ENCODE measurements at places on chromosomes 1 and 21.

- DNase-seq = no peak
Observed at GRCh38 chr1:182083851-182084486, 22.5 kb upstream of the ZNF648 start.

DNA sequence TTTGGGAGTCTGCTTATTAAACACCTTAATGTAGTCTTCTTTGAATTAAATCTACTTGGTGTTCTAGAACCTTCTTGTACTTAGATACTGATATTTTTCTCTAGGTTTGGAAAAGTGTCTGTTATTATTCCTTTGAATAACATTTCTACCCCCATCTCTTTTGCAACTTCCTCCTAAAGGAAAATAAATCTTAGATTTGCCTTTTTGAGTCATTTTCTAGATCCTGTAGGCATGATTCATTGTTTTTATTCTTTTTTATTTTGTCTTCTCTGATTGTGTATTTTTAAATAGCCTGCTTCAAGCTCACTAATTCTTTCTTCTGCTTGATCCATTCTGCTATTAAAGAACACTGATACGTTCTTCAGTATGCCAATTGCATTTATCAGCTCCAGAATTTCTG lies 155.9 kb upstream of the NEGR1 start:
- DNase-seq = no peak

GRCh38 chr1:44776730-44777068 lies 1.4 kb downstream of the RPS8 start:
- DNase-seq = no peak

DNA sequence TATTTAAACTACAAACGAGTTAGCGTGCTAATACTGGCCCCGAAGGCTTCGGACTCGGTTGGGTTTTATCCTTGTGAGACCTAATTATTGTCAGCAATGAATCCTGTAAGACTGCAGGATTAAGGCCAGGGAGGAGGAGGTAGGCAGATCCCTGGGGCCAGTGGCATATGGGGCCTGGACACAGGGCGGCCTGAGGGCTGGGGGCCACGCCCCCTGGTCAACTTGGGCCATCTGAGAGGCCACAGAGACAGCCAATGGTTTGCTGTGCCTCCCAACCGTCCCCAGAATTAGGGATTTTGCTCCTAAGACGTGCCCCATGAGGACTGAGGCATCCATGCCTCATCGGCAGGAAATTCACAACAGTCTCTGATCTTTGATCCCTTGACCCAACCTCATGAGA lies 31.1 kb upstream of the DISP3 start:
- no peak for DNase-seq

DNA sequence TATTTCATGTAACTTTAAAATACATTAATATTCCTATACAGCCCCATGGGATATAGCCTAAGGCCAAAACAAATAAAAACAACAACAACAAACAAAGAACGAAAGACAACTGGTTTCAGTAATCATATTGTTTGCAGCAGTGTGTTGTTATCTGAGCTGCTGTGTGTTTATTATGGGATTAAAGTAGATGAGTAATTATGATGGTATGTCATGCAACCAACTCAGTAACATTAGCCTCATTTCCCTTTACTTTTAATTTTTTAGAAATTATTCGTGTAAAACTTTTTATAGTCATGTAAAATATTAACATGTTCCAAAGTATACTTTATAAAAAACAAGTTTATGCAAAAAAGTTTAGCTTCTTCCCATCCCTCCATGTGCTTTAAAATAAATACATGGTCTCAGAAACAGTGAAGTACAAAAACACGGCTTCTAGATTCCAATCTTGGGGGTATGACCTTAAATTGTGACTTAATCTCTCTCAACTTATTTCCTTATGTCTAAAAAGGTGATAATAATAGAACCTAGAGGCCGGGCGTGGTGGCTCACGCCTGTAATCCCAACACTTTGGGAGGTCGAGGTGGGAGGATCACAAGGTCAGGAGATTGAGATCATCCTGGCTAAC lies 176.1 kb downstream of the SLC45A1 start:
- no peak for DNase-seq
